ENCODE measurements at places on chromosomes 3 and 15. TPM values are rescaled to one million over a fixed set of nuclear protein-coding genes. Genes with fewer than 3 reads are reported as not detected.

The SLC12A1 gene
- total RNA-seq = not detected

The STARD5 gene
- total RNA-seq = 28.0 TPM

The FBXO22 gene
- total RNA-seq = 13.0 TPM

The CORO2B gene
- total RNA-seq = 4.7 TPM

The LDHAL6B gene
- total RNA-seq = not detected

The NPTN gene
- total RNA-seq = 139 TPM

The ASB14 gene
- total RNA-seq = not detected

The ISLR gene
- 208 TPM for total RNA-seq

The RTP4 gene
- total RNA-seq = 0.98 TPM

The TRIM71 gene
- not detected for total RNA-seq

The MB21D2 gene
- 5.6 TPM for total RNA-seq

The PLXNB1 gene
- 257 TPM for total RNA-seq
